CD8-positive, alpha-beta memory T cell (primary cell): ENCODE measurements at places on chromosomes 11 and 22. TPM values are rescaled to one million over a fixed set of nuclear protein-coding genes. Genes with fewer than 3 reads are reported as not detected.

Gene DEAF1
- 36.3 TPM for polyA plus RNA-seq

Gene SORL1
- 220 TPM for polyA plus RNA-seq

Gene TPBGL
- 0.23 TPM for polyA plus RNA-seq

Gene NELL1
- polyA plus RNA-seq, result not detected

Gene OR52N4
- polyA plus RNA-seq, result 0.71 TPM

Gene TRIM49D1
- not detected for polyA plus RNA-seq
